Right cardiac atrium (tissue), 5 donors: ENCODE measurements at places on chromosomes 16 and 17. TPM values are rescaled to one million over a fixed set of nuclear protein-coding genes. Genes with fewer than 3 reads are reported as not detected.
A peak's percentile ranks its signal among the peaks of the same experiment; 100 is the strongest.

DNA sequence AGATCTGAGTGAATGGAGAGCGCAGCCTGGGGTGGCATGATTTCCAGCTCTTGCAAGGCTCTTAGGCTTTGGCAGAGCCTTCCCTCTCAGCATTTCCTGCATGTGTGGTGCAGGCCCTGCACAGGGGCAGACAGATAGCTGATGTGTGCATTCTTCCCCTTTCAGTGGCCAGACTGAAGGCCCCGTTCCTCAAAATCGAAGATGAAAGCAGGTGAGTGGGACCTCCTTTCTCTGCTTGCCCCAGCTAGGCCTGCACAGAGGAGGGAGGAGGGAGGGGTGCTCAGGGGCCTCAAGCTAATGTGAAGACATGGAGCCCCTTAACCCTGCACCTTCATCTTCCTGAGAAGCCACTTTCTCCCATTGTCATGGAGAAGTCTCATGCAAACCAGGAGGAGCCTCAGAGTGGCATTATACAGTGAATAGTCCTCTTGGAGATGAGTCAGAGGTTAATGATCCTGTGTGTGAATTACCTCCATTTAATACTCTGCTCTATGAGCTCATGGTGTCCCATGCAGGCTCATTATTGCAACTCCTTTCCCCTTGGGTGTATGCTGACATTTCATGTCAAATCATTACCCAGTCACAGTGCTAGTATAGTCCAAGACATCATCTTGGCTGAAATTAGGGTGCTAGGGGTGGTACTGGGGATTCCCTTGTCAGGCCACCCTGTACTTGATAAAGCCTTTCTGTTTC, 20.4 kb upstream of the ADAM11 start:
- DNase-seq = no peak

TAT gene
- not detected for total RNA-seq

- peak; percentile 90 for DNase-seq
Measured at GRCh38 chr16:85898521-85899442, at the start of gene IRF8. TSS of gene IRF8 (plus strand) at chr16:85899162. CDS start at chr16:85903016, 3,854 bp downstream.

- DNase-seq = no peak
Measured at GRCh38 chr17:49290690-49291359, 60.2 kb upstream of the PHOSPHO1 start.

GRCh38 chr17:64635647-64636305, 26.3 kb downstream of the SMURF2 start:
- DNase-seq = no peak

GRCh38 chr16:89289428-89290395, 72.2 kb downstream of the ZNF778 start:
- DNase-seq = peak; percentile 88

CSH2 gene
- total RNA-seq = not detected
